ENCODE measurements at places on chromosomes 11 and 22. TPM values are rescaled to one million over a fixed set of nuclear protein-coding genes. Genes with fewer than 3 reads are reported as not detected.

GRCh38 chr11:34234086-34234740 lies 123.6 kb downstream of the ABTB2 start:
- DNase-seq: no peak

DNA sequence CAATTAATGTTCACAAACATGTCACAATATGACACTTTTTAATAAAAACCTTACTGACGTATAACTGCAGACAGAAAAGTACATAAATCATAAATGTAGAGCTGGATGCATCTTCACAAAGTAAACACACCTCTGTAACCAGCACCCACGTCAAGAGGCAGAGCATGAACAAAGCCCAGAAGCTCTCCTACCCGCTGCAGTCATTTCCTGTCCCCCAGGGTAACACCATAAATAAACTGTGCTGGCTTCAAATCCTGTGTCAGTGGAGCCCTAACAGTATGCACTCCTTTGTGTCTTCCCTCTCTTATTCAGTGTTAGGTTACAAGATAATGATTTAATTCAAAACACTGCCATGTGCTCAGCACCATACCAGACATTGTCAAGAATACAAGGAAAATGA lies 5.7 kb downstream of the SYT13 start:
- no peak for DNase-seq

DNA sequence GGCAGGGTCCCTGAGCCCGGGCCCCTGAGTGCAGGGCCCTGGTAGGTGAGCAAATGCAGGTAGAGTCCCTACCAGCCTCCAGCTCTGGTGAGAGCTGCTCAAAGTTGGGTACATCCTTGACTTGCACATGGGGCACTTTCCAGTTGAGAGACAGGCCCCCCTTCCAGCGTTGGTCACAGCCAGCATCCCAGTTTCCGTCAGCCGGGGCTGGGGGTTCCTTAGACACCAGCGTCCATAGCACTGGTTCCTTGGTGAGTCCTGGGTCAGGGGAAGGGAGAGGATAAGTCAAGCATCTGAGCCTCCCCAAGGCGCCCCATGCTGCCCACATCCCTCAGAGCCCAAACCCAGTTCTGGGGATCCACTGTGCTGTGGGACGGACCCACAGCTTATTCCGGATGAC lies 5.6 kb downstream of the PNPLA5 start:
- DNase-seq: no peak

GRCh38 chr22:44753189-44754042 lies 1.0 kb downstream of the ARHGAP8 start:
- DNase-seq: no peak

GRCh38 chr22:32880893-32881596 lies 79.5 kb downstream of the TIMP3 start:
- DNase-seq: peak; percentile 40

- DNase-seq: no peak
Measured at GRCh38 chr11:72723508-72723907, 28.7 kb downstream of the ARAP1 start.

GRCh38 chr22:26658161-26658560 lies 773 bp downstream of the MIAT start:
- DNase-seq: no peak

GRCh38 chr11:30281476-30282288 lies 41.2 kb upstream of the ARL14EP start:
- DNase-seq: no peak

- peak; percentile 36 for DNase-seq
Measured at GRCh38 chr22:38214302-38215056, 12.7 kb downstream of the MAFF start.

- no peak for DNase-seq
Measured at GRCh38 chr11:131855320-131855719, 484.9 kb downstream of the NTM start.

DNA sequence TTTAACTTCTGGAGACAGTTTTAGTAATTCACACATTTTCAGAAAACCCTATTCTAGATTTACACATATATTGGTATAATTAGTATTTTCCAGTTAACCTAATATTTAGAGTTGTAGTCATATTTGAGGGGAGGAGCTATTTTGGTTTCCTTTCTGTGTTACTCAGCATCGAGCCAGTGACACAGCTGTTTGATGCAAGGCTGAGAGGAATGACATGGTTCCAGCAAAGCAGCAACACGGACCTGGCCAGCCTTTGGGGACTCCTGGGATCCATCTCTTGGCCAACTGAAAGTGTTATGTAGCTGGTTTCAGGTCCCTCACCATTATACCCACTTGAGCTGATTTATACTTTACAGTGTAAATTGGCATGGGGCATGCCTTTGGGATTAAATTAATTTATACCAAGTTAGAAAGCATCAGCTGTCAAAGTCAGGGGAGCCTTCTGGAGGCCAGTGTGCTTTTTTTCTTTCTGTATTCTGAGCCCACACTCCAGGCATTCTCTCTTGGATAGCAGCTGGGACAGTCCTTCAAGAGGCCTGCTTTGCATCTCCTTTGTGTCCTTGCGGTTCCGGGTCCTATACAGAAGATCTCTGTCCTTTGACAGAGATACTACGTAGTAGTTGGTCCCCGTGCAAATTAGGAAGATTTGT lies 91.3 kb upstream of the SLC25A18 start:
- DNase-seq: no peak

GRCh38 chr22:38080850-38081635 lies 2.9 kb downstream of the SLC16A8 start:
- no peak for DNase-seq

DNA sequence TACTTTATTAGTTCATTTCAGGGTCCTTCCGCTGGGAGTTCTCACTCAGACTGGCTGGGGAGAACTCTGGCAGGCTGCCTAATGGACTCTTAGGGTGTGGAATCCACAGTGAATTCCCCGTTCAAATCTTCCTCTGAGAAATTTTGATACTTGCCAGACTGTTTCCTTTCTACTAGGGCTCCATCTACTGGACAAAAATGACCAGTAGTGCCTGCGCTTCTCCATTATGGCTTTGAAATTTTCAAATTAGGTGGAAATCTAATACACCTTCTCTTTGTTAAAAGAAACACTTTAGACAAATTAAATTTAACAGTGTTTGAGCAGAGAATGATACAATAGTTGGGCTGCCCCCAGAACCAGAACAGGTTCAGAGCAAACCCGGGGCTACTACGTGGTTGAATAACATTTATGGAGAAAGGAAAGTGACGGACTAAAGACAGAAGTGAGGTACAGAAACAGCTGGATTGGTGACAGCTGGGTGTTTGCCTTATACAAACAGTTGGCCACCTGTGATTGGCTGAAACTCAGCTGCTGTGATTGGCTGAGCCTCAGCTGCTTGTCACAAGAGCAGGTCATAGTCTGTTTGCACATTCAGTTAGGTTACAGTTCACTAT lies 52.9 kb upstream of the FDX1 start:
- no peak for DNase-seq

GRCh38 chr11:121810291-121810690 lies 305.7 kb downstream of the BLID start:
- DNase-seq: no peak

GRCh38 chr11:72378704-72379383 lies 55.5 kb downstream of the CLPB start:
- DNase-seq: peak; percentile 43

DNA sequence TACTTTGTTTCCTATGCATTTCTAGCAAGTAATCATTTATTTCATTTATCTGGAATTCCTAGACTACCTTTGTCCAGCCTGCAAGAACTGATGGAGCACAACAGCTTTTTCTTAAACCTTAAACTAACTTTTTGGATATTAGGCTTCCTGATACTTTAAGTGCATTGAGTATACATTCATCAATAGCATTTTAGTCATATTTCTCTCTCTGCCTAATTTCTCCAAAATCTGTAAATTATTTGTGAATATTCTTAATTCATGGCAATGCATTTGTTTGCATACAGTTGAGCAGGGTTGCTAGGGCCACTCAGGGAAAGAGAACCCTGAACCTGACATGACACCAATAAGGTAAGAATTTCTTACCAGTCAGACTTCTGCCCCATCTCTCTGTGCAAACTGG lies 29.1 kb upstream of the APLNR start:
- DNase-seq: no peak

GRCh38 chr22:48448821-48449220 lies 1378.9 kb downstream of the BRD1 start:
- DNase-seq: no peak

DNA sequence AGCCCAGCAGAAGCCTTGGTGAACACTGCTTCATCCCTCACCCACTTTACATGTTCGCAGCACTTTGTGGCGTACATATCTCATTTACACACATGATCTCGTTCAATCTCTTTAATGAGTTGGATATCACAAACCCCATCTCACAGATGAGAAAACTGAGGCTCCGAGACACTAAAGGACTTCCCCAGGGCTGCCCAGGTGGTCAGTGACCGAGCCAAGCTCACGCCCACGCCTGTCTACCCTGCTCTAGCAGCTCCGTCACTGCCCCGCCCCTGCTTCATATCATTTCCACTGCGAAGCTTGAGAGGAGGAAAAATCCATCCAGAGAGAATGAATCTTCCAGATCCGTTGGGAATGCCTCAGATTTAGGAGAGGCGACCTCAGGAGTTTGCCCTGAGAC lies 11.8 kb upstream of the DSCAML1 start:
- no peak for DNase-seq

DNA sequence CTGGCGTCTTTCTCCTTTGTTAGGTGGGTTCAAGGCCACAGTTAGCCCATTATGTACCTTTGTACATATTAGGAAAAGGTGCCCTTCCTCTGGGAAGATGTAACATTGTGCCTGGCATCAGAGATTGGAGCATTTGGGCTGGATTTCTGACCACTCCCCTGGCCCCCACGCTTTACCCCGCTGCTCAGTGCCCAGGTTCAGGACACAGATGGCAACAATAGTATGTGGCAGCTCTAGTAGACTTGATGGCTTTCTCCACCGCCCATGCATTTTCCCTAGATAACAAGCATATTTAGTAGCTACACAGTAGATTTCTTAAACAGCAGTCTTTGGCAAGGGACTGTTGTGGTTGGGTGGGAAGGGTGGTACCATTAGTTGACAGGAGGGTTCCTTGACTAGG lies 53.1 kb downstream of the YAP1 start:
- no peak for DNase-seq

DNA sequence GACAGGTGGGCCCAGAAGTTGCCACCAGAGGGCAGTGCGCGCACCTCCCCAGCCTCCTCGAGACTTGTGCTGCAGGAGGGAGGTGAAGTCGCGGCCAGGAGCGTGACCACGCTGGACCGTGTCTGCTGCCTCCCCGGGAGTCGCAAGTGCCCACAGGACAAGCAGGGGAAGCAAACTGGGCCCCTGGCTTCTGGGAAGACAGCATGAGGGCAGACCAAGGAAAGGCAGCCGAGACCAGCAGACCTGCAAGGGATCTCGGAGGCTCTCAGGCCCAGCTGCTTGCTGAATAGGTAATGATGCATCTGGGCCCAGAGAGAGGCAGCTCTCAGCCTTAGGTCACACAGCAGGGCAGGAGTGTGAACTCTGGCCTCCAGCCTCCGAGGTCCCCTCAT lies 17.0 kb upstream of the IL2RB start:
- DNase-seq: peak; percentile 51

DNA sequence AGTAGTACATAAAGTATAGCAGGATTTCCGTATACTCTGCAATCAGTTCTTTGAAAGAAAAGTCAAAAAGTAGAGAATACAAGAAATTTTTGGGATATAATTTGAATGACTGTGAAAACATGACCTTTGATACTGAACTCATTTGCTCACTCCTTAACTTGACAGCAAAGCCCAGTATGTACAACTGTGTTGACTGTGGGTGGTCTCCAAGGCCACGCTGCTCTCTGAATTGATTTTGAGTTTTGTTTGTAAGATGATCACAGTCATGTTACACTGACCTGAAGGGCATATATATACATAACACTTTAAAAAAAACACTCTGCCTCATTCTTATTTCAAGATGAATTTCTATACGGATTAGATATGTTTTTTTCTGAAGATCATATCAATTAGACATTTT lies 9.5 kb upstream of the AMOTL1 start:
- no peak for DNase-seq

- no peak for DNase-seq
Measured at GRCh38 chr11:44456544-44457300, 108.7 kb upstream of the CD82 start.

DNA sequence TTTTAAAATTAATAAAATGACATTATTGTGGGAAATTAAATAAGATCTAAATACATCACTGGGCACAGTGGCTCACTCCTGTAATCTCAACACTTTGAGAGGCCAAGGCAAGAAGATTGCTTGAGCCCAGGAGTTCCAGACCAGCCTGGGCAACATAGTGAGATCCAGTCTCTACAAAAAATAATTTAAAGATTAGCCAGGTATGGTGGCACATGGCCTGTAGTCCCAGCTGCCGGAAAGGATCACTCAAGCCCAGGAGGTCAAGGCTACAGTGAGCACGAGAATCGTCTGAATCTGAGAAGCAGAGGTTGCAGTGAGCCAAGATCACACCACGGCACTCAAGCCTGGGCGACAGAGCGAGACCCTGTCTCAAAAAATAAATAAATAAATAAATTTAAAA lies 15.9 kb upstream of the CARD10 start:
- no peak for DNase-seq

- no peak for DNase-seq
Measured at GRCh38 chr11:79428406-79428805, 12.4 kb downstream of the TENM4 start.

DNA sequence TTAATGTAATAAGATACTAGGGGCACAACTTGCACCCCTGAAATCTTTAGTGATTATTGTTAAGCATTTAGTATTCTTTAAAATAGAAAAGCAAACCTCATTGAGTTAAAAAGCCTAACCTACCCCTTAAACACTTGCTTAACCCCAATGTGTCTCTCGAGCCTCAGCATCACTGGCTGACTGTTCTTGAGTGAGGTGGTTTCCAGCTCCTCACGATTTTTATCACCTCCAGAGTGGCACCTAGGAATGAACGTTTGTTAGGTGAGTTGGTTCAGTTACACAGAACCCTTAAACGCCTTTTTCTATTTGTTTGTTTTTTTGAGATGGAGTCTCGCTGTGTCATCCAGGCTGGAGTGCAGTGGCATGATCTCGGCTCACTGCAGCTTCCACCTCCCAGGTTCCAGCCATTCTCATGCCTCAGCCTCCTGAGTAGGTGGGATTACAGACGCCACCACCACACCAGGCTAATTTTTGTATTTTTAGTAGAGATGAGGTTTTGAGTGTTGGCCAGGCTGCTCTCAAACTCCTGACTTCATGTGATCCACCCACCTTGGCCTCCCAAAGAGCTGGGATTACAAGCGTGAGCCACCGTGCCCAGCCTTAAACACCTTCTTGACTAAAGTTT lies 13.7 kb downstream of the YWHAH start:
- no peak for DNase-seq

- DNase-seq: no peak
Measured at GRCh38 chr22:42492323-42492690, 27.3 kb downstream of the RRP7A start.

GRCh38 chr11:102426000-102426399 lies 26.6 kb downstream of the TMEM123 start:
- no peak for DNase-seq

The CREB3L1 gene
- 1.2 TPM for total RNA-seq

The CHADL gene
- total RNA-seq: 2.8 TPM

The CRYBB3 gene
- not detected for total RNA-seq

The HBG1 gene
- 28.5 TPM for total RNA-seq

The NAV2 gene
- 17.6 TPM for total RNA-seq

The SPI1 gene
- total RNA-seq: 0.78 TPM

The GUCD1 gene
- total RNA-seq: 48.7 TPM

The CRYBA4 gene
- total RNA-seq: not detected

The TTC36 gene
- total RNA-seq: 2.7 TPM

The OR8D1 gene
- total RNA-seq: not detected

The PRDM11 gene
- 6.2 TPM for total RNA-seq

The GAL3ST3 gene
- total RNA-seq: 14.0 TPM

The GANAB gene
- total RNA-seq: 61.8 TPM

The CCDC117 gene
- 28.9 TPM for total RNA-seq

The HEPN1 gene
- not detected for total RNA-seq

The RHBDD3 gene
- total RNA-seq: 14.3 TPM

The OR52A1 gene
- not detected for total RNA-seq

The MPPED2 gene
- total RNA-seq: 70.5 TPM

The MUC6 gene
- total RNA-seq: not detected

All from occipital lobe (tissue), 3 donors.